ENCODE measurements at places on chromosomes 1 and 21.

DNA sequence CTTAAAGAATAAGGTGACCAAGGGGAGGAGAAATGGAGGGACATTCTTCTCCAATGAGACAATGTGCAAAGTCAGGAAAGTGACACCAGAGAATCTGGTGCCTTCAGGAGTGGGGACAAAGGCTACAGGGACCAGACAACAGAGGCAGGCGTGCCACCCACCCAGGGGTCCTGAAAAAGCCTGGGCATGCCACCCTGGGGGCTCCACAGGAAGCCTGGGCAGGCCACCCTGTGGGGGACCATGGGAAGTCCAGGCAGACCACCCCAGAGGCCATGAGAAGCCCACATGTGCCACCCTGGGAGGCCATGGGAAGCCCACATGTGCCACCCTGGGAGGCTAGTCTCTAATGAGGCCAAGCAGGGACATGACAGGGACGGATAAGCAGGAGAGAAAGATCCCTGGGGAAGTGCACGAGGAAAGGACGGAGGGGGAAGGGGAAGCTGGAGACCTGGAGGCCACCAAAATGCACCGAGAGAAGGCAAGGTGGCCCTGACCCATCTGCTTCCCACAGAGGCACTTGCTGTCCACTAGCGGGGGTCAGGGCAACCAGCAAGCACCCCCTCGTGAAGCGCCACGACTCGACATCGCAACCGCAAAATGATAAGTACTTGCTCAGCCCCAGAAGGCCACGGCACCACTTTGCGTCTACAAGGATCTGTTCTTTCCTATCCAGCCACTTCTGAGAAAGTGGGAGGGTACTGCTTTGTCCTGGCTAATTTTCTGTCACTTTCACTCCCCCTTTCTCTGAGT, 7.2 kb upstream of the PDE9A start:
- DNase-seq, result no peak

DNA sequence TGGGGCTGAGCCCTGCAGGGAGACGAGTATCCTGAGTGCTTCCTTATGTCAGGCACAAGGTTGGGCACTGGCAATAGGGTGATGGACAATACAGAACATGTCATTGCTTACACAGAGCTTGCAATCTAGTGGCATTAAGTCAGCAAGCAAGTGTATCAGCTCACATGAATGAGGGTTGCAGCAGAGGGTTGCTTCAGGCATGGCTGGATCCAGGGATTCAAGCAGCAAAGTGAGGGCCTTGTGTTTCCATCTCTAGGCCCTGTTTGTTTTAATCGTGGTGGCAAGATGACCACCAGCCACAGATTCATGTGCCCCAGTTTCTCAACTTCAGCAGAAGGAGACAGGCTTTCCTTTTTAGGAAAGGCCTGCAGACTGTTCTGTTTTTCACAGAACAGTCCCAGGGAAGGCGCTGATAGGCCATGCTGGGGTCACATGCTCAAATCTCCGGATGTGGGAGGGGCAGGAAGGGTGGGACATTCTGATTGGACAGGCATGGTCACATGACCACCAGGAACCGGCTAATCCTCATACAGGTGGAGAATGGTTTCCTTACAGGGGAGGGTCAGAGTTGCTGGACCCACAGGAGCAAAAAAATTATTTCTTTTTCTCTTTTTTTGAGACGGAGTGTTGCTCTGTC, 14.4 kb downstream of the PLOD1 start:
- DNase-seq, result peak; percentile 54

GRCh38 chr1:41073971-41074370, 52.4 kb upstream of the SLFNL1 start:
- no peak for DNase-seq

- peak; percentile 77 for DNase-seq
These were observed 31.7 kb downstream of the AK5 start for GRCh38 chr1:77313491-77313890.

- no peak for DNase-seq
These were observed 30.1 kb downstream of the RAP1A start for GRCh38 chr1:111649648-111650047.

- no peak for DNase-seq
These were observed 6.8 kb upstream of the LHX9 start for GRCh38 chr1:197910120-197910991.

- DNase-seq, result no peak
These were observed 89.9 kb downstream of the RAVER2 start for GRCh38 chr1:64834734-64835133.

DNA sequence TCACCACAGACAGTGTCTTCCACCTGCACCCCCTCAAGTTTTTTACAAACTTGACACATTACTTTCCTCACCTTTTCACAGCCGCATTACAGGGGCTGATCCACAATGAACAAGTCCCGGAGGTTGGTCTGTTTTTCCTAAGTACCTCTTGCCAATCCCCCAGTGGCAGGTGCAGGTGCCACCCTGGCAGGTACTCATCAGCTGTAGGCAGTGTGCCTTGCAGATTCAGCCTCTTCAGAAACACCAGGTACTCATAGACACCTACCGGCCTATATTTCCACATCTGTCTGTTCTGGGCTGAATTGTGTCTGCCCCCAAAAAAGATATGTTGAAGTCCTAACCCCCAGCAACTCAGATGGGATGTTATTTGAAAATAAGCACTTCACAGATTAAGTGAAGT, 81.4 kb upstream of the CNIH3 start:
- DNase-seq, result no peak

DNA sequence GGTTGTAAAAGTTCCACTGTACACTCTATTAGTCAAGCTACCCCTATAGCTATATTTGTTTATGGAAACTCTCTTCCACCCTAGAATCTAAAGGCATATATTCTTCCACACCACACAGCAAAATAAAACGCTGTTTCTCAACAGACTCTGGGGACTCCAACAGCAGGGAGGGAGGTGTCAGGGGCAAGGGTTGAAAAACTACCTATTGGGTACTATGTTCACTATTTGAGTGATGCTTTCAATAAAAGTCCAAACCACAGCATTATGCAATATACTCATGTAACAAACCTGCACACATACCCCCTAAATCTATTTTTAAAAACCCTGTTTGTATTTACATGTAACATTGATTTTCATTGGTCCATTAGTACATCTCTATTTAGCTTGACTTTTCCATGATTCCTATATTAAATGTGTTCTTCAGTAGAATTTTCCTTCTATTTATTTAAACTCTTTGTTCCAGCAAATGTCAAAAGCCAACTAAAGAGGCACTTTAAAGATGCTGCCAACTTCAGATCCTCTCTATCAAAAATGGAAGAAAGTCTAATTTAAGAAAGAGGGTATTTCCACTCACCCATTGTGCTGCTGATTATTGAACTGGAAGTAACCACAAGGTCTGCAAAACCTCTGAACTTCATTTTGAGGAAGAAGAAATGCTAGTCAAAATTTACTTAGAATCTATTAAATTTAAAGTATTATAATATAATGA, 26.2 kb downstream of the RGS7 start:
- DNase-seq, result no peak

DNA sequence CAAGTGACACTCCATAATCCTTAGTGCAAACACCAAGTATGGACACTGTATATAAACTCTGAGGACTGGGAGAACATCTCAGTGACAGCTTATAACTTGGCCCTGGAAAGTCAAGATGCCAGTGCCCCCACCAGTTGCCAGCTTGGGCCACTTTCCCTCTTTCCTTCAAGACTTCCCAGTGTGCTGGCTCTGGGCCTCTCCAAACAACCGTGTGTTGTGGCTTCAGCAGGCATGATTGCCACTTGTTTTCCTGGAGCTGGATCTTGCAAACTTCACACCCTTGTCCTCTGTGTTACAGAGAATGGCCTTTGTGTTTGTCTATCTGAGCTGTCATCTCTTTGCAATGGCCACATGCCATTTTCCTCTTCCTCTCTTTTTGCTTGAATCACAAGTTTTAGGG, 37.0 kb downstream of the CCDC185 start:
- DNase-seq, result no peak

DNA sequence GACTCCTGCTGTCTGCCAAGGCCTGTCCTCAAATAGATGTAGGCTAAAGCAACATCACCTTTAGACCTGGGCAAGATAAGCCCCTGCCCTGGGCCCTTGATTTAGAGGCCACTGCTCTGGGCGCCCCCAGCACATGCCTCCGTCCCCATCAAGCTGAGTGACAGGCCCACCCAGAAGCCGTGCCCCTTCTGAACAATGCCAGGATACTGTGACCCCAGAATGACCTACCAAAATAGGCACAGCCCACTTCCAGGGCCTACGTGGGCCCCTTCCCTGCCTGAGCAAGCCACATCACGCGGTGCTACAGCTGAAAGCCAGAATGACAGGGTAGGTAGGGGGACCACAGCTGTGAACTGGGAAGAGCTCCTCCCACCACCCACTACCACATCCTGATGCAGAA, 24.7 kb upstream of the BECN2 start:
- DNase-seq, result no peak

DNA sequence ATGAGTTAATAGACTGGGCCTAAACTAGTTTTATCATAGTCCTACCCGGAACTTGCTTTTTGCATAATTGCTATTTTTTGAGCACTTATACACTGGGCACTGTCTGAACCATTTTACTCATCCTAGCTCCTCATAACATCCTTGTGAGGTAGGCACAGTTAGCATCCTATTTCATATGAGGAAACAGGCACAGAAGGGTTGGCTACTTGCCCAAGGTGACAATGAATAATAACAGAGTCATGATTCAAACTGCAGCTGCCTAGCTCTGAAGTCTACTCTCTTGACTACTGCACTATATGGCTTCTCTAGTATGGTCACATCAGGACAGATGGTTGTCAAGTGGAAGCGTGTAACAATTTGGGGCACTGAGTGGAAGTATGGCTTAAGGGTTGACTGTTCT, 18.2 kb upstream of the RC3H1 start:
- no peak for DNase-seq
